ENCODE measurements at places on chromosomes 12 and 14. TPM values are rescaled to one million over a fixed set of nuclear protein-coding genes. Genes with fewer than 3 reads are reported as not detected.

- no peak for DNase-seq
Measured at GRCh38 chr12:1403417-1403816, 191.0 kb downstream of the FBXL14 start.

GRCh38 chr14:29650554-29651269, 276.9 kb downstream of the PRKD1 start:
- no peak for DNase-seq

DNA sequence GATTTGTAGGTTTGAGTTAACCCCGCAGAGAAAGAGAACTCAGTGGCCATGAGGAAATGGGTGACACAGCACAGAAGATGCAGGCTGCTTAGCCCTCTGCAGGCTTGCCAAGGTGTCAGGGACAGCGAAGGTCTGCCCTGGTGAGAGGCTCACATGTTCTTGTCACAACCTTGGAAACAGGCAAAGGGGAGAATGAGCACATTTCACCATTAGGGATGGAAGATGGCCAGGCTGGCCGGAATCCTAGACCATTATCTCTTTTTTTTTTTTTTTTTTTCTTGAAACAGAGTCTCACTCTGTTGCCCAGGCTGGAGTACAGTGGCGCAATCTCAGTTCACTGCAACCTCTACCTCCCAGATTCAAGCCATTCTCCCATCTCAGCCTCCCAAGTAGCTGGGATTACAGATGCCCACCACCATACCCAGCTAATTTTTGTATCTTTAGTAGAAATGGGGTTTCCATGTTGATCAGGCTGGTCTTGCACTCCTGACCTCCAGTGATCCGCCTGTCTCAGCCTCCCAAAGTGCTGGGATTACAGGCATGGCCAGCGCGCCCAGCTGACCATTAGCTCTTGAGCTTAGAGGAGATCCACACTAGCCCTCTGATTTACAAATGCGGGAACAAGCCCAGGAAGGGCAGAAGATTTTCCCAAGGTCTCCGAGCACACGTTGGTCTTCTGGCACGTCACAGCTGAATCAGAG, 34.6 kb downstream of the LTBP2 start:
- DNase-seq: no peak

- DNase-seq: no peak
Measured at GRCh38 chr12:12823811-12824210, 10.7 kb downstream of the DDX47 start.

- DNase-seq: no peak
Measured at GRCh38 chr12:24960222-24960855, 11.4 kb upstream of the BCAT1 start.

GRCh38 chr14:50668826-50669143, 679 bp upstream of the SAV1 start:
- DNase-seq: no peak

GRCh38 chr14:73723797-73724661, 9.8 kb upstream of the PNMA1 start:
- DNase-seq: no peak

GRCh38 chr14:52014601-52015267, 25.4 kb downstream of the RTRAF start:
- no peak for DNase-seq

DNA sequence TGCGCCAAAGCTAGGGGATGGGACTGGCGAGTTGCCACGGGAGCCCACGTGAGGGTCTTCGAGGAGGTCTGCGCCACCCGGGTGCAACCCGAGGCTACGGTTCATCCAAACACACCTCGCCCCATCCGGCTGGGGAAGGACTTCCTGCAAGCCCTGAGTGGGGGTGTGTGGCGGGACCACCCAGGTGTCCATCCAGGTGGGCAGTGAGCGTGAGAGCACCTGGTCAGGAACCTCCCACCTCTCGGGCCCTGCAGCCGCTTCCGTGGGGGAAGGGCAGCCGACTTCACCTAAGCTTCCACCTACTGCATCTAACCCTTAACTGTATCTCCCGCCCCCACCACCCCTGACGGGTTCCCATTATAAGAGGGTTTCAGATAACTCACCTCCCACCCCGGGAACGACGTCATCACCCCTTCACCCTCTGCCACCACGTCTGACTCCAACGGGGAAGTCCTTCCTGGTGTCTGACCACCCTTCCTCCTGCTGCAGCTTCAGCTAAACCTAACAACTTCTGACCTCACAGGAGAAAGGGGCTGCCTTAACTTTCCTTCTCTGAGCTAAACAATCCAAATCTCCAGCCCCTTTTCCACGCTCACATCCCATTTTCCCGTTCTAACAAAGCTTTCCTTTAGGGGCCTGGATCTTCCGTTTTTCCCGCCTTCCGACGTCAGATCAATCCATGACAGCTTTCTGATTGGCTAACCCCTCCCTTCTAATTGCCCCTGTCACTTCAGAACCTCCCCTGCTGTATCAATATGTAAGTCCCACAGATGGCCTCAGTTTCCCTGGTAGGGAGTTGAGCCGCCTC, 27.4 kb upstream of the SMUG1 start:
- peak; percentile 74 for DNase-seq

DNA sequence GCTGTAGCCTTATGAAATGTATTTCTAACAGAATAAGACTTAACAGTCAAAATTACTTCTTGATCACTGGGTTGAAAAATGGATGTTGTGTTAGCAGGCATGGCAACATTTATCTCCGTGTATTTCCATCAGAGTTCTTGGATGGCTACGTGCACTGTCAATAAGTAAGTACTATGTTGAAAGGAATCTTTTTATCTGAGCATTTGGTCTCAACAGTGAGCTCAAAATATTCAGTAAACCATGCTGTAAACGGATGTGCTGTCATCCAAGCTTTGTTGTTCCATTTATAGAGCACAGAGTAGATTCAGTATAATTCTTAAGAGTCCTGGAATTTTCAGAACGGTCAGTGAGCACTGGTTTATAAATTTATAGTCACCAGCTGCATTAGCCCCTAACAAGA, 15.5 kb downstream of the SCAF11 start:
- no peak for DNase-seq

- no peak for DNase-seq
Measured at GRCh38 chr14:99023371-99023770, 248.6 kb downstream of the BCL11B start.

Gene PDZRN4
- total RNA-seq: 38.5 TPM

Gene CAMKK2
- total RNA-seq: 32.5 TPM

Measured in sciatic nerve (tissue), 2 donors.